Karpas-422 (cell line): ENCODE measurements at places on chromosomes 4 and X. TPM values are rescaled to one million over a fixed set of nuclear protein-coding genes. Genes with fewer than 3 reads are reported as not detected.

Gene ZIC3
- not detected in 2 replicates for total RNA-seq

Gene ASB12
- 0.41 and 0.51 TPM in 2 replicates for total RNA-seq

Gene SOWAHD
- total RNA-seq = not detected in 2 replicates

Gene CTAG1B
- total RNA-seq = not detected in 2 replicates

Gene NDNF
- total RNA-seq = not detected in 2 replicates

Gene OTOP1
- total RNA-seq = not detected in 2 replicates

Gene EMCN
- total RNA-seq = not detected in 2 replicates
